ENCODE measurements at places on chromosomes 2 and 18. TPM values are rescaled to one million over a fixed set of nuclear protein-coding genes. Genes with fewer than 3 reads are reported as not detected.

Gene TYW5
- total RNA-seq = 11.2 TPM

Gene SIX3
- total RNA-seq = not detected

Gene IL1A
- 17.5 TPM for total RNA-seq

Gene MOCOS
- total RNA-seq = 17.3 TPM

Gene THSD7B
- total RNA-seq = under 0.01 TPM

Gene FLACC1
- total RNA-seq = 0.75 TPM

Gene CNRIP1
- not detected for total RNA-seq

Gene FOXI3
- 1.5 TPM for total RNA-seq

Gene GKN1
- total RNA-seq = not detected

Gene HOXD8
- 0.35 TPM for total RNA-seq

Gene C2orf66
- total RNA-seq = 0.50 TPM

Gene LRRTM1
- total RNA-seq = not detected

Gene PLEK
- total RNA-seq = not detected

Gene BMP10
- total RNA-seq = under 0.01 TPM

Gene GPR39
- total RNA-seq = 5.7 TPM

Gene CRYGC
- not detected for total RNA-seq

Gene KCNG2
- total RNA-seq = 0.17 TPM
